ENCODE measurements at places on chromosomes 6 and 20.

DNA sequence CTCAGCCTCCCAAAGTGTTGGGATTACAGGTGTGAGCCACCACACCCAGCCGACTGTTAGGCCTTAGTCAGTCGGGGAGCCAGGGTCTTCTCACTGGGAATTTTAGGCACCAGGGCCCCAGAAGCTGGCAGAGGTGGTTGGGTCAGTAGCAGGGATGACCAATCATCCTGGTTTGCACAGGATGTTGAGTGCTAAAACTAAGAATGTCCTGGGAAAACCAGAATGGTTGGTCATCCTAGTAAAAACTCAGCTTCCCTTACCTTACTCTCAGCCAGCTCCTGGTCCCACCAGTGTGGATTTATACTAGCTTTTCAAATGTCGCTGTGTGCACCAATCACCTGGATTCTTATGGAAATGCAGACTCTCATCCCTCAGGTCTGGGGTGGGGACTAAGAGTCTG is 31.8 kb downstream of the KCNG1 start:
- DNase-seq, result no peak

GRCh38 chr6:33192105-33192646 is at the start of gene COL11A2:
COL11A2 (minus strand) TSS chr6:33192467; CDS start chr6:33192240, 227 bp downstream.
- DNase-seq, result no peak

DNA sequence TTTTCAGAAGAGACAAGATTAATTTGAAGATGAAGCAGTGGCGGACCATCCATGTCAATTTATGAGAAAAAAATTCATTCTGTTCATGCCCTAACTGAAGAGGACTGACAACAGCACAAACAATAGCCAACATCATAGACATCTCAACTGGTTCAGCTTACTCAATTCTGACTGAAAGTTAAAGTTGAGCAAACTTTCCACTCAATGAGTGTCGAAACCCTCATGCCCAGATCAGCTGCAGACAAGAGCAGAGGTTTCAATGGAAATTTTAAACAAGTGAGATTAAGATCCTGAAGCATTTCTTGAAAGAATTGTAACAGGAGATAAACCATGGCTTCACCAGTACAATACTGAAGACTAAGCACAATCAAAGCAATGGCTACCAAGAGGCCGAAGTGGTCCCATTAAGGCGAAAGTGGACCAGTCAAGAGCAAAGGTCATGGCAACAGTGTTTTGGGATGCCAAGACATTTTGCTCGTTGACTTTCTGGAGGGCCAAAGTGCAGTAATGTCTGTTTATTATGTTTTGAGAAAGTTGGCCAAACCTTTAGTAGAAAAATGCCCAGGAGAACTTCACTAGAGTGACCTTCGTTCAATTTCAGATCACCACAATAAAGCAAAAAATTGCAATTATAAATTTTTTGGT is 6.1 kb upstream of the SFT2D1 start:
- no peak for DNase-seq

- no peak for DNase-seq
These were observed 507.4 kb downstream of the BMP2 start for GRCh38 chr20:7274870-7275269.

DNA sequence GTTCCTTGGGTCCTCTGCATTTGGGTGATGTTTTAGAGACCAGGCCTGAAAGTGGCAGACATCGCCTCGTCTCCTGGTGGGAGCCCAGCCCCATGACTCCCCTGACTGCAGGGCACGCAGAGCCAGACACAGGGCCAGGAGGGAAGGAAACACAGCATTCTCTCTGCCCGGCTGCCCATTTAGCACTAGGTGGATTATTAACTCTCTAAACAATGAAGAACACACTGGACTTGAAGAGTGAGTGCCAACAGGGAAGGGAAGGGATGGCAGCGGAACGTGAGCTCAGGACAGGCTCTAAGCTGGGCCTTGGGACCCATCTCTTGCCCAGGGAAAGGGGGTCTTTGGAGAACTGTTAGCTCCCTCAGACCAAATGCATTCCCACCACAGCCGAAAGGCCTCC is 80.4 kb downstream of the TBXT start:
- no peak for DNase-seq

- no peak for DNase-seq
These were observed 79.8 kb downstream of the SULF2 start for GRCh38 chr20:47705497-47705856.

- no peak for DNase-seq
These were observed 102.1 kb downstream of the ATP9A start for GRCh38 chr20:51666126-51666525.

DNA sequence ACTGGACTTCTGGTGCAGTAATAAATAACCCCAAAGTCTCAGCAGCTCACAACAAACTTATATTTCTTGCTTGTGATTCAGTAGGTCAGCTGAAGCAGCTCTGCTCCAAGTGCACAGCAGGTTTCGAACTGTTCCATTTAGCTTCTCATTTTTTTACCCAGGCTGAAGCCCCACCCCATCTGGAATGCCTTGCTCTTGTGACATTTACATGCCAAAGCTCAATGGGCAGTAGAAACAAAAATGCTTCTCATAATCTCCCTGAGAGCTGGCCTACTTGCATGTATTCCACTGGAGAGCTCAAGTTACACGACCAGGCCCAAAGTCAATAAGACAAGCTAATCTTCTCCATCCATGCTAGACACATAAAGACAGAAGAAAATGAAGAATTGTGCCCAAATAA is 165.2 kb downstream of the HAO1 start:
- no peak for DNase-seq

DNA sequence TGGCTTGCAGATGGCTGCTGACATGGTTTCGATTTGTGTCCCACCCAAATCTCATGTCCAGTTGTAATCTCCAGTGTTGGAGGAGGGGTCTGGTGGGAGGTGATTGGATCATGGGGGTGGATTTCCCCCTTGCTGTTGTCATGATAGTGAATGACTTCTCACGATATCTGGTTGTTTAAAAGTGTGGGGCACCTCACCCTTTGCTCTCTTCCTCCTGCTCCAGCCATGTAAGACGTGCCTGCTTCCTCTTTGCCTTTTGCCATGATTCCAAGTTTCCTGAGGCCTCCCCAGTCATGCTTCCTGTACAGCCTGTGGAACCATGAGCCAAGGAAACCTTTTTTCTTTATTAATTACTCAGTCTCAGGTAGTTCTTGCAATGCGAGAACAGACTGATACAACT is 77.6 kb upstream of the FUCA2 start:
- DNase-seq, result no peak

DNA sequence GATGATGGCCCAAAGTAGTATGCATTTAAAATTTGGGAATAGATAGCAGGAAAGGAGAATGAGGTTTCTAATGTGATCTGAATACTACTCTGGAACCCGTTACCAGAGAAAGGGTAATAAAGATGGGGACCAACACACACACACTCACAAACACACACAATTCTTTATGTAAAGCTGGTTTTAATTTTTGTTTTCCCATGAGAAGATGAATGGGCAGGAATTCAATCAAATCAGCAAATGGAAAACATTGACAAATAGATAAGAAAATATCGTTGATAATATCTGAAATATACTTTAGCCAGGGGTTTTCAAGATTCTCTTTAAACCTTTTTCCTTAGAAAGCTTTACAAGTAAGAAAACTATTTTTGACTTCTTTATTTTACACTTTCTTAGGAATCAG is 303.0 kb downstream of the PRL start:
- no peak for DNase-seq

DNA sequence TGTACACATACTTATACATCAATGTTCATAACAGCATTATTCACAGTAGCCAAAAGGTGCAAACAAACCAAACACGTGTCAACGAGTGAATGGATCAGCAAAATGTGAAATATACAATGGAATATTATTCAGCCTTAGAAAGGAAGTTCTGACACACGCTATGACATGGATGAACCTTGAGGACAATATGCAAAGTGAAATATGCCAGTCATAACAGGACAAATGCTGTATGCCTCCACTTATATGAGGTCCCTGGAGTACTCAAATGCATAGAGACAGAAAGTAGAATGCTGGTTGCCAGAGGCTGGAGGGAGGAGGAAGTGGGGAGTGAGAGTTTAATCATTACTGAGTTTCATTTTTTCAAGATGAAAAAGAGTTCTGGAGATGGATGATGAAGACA is 37.8 kb upstream of the IGF2R start:
- DNase-seq, result no peak

DNA sequence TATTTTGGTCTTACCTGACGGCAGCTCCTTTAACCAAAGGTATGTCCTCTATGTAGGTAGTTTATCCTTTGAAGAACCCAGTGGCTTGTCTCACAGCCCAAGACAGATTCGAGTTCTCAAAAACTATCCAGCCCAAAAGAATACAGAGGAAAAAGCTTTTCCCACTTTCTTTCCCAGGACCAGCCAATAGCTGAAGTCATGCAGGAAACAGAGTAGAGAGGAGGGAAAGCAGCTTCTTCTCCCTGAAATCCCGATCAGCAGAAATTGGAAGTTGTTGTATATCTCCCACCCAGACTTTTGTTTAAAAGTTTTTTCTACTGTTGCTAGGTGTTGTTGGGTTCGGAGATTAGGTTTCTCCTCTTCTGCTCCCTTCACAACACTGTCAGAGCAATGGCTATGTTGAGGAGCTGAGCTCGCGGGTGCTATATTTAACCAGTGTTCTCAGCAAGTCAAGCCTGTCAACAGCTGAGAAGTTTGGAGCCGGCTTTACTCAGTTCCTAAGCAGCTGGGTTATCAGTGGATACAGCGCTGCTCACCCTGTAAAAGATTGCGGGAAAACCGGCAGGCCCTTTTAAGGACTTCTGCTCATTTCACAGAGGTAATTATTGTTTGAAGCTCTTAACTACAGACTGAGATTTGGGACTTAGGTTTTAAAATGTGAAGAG is at the start of gene FILIP1:
FILIP1 (minus strand) TSS at position 401 of the 665 bp plus-strand sequence. CDS start 78,828 bp downstream, outside the sequence.
- DNase-seq, result no peak

DNA sequence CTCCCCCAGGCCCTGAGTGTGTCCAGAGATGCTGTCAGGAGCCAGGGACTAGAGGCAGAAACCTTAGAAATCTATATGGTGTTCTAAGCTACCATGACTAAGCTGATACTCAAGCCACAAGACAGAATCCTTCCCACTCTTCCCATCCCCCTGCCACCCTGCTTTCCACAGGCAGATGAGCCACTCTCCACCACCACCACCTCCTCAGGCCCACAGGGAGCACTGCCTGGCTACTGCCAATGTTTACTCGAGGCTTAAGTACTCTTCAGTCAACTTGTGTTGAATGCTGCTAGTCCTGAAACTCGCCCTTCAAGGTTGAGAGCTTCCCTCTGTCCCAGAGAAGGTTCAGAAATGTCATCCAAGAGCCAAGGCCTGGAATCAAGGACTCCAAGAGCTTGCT is 56.2 kb downstream of the CENPW start:
- no peak for DNase-seq

GRCh38 chr6:132400883-132401617 is at the start of gene MOXD1:
MOXD1 (minus strand) TSS chr6:132401475; CDS start chr6:132401426, 49 bp downstream.
- no peak for DNase-seq

DNA sequence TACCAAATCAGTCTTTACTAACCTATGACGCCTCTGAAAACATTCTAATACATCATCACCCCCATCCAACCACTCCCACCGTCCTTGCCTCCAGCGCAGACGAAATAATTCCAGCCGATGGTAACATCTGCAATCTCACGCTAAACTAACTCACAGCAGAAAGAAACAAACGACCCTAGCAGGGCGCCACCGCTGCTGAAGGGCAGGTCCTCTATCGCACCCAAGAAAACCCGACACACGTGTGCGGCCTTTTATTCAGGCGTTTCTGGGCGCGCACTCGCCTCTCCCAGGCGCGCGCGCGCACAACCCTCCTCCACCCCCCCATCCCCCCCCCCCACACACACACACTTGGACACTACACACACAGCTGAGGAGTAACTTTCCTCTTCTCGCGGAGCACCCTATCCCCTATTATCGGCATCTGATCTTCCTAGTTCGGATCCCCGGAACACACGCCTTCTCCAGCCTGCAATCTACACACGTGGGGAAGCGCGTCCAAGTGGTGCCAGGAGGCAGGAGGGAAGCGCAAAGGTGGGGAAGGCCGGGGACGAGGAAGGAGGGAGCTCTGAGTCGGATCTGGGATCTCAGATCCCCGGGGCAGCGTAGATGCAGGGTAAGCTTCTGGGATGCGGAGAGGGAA is 1.4 kb downstream of the GFOD1 start:
- peak; percentile 26 for DNase-seq

- no peak for DNase-seq
These were observed 322.2 kb downstream of the SOX4 start for GRCh38 chr6:21915707-21916260.

DNA sequence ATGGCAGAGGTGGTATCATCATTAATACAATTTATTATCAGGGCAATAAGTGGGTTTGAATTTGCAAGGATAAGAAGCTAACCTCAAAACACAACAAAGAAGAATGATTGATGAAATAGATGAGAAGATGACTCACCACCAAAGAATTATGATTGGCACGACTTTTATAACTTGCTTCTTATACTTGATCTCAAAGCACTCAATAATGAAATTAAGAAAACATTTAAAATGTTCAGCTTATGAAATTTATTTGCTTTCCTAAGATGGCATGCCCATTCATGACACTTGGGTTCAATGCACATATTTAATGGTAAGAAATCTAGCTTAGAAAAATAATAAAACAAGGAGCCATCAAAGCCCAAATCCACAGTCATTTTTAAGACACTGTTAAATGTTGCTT is 477.5 kb downstream of the GJA1 start:
- DNase-seq, result no peak

GRCh38 chr6:122401104-122401503 is 1.7 kb downstream of the HSF2 start:
- DNase-seq, result no peak

DNA sequence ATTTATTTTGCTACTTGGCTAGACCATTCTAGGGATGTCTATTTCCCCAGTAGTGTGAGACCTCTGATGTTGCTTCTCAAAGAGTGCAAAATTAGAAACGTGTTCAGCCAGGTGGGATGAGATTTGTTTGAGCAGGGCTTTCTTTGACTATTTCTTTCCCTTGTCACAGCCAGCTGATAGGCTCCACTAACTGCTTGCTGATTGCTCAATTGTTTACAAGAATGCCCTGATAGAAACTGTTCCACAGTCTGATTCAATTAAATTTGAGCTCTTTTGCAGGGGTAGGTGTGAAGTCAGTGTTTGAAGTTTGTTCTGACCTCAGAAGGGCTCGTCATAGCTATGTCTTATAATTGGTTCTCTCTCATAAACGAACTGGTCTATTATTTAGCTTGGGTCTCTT is 220.5 kb downstream of the FNDC1 start:
- no peak for DNase-seq

- DNase-seq, result no peak
These were observed 769 bp upstream of the TRPC4AP start for GRCh38 chr20:35093267-35093884.

GRCh38 chr6:167499161-167499660 is 174.3 kb downstream of the TTLL2 start:
- no peak for DNase-seq

GRCh38 chr20:2692036-2692885 is at the start of gene EBF4:
EBF4 (plus strand) TSS chr20:2692780; CDS start chr20:2693646, 866 bp downstream.
- no peak for DNase-seq
